ENCODE measurements at places on chromosomes 12 and 14.
A peak's percentile ranks its signal among the peaks of the same experiment; 100 is the strongest.

GRCh38 chr12:1643905-1644533 lies 15.0 kb downstream of the WNT5B start:
- no peak for DNase-seq

GRCh38 chr12:30888241-30888640 lies 38.3 kb upstream of the TSPAN11 start:
- no peak for DNase-seq

DNA sequence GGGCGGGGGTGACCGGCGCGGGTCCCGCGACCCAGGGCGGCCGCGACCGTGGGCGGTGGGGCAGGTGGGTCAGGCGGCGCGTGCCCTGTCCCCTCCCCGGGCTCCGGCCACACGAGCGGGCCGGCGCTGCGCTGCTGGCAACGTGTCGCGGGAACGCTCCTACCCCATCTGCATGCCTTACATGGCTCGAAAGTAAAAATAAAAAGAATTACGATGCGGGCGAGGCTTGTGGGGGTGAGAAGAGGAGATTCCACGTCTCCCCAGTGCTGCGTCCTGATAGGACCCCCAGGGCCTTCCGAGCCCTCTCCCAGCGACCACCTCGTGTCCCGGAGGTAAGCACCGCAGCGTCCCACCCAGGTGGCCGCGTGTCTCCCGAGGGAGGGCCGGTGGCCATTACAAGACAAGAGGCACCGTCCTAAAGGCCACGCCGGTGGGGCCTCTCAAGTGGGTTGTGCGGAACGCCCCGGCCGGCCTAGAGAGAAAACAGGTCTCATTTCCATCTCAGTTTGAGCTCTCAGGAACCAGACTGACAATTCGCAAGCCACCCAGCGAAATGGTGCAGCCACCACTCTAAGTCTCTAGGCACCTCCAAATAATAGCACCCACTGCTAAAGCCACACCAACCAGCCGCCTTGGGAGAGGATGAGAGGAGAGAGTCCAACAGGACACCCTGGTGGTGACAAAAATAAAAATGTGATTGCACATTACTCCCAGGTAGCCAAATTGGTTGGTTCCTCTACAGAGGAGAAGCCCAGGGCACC lies 612 bp upstream of the FOXN3 start:
- DNase-seq: peak; percentile 60

- no peak for DNase-seq
Observed at GRCh38 chr12:51631591-51631990, 40.6 kb downstream of the SCN8A start.

GRCh38 chr12:91224401-91224800 lies 41.8 kb upstream of the DCN start:
- no peak for DNase-seq

- DNase-seq: no peak
Observed at GRCh38 chr14:88476214-88476774, 78.5 kb downstream of the PTPN21 start.

- peak; percentile 92 for DNase-seq
Observed at GRCh38 chr14:63896278-63896720, 43.5 kb downstream of the SYNE2 start.

GRCh38 chr14:101101456-101102056 lies 198.0 kb upstream of the RTL1 start:
- DNase-seq: no peak

GRCh38 chr12:106999446-106999845 lies 12.5 kb upstream of the MTERF2 start:
- DNase-seq: no peak

GRCh38 chr12:116978791-116979508 lies 68.2 kb downstream of the FBXW8 start:
- DNase-seq: peak; percentile 36

GRCh38 chr14:91415794-91416743 lies 1.6 kb downstream of the CCDC88C start:
- peak; percentile 52 for DNase-seq

GRCh38 chr14:71320734-71321573 lies 413.7 kb downstream of the PCNX1 start:
- DNase-seq: peak; percentile 89

GRCh38 chr14:50399251-50400032 lies 2.8 kb upstream of the CDKL1 start:
- peak; percentile 49 for DNase-seq

- peak; percentile 52 for DNase-seq
Observed at GRCh38 chr12:123062681-123063486, 82.4 kb downstream of the ARL6IP4 start.

GRCh38 chr12:110279566-110280375 lies 1.3 kb upstream of the ATP2A2 start:
- DNase-seq: no peak

DNA sequence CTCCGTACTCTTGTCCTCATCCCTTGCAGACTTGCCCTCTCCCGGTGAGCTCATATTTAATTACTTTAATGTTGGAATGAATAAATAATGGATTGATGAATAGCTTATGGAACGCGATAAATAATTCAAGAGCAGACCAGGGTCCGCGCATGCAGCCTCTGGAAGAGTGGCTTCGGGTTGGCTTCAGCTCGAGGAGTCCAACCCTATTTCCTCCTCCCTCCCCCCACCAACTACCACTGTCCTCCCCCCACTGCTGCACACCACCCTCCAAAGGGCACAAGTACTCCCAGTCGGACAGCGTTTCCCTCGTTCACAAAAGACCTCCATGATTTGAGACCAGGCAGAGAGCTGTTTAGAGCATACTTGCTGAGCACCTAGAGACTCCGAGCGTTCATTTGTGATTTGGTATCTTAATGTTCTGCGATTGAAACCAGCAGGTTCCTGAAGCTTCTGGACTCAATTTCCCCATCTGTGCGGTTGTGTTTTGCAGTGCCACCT lies 647 bp upstream of the SIX1 start:
- peak; percentile 23 for DNase-seq

DNA sequence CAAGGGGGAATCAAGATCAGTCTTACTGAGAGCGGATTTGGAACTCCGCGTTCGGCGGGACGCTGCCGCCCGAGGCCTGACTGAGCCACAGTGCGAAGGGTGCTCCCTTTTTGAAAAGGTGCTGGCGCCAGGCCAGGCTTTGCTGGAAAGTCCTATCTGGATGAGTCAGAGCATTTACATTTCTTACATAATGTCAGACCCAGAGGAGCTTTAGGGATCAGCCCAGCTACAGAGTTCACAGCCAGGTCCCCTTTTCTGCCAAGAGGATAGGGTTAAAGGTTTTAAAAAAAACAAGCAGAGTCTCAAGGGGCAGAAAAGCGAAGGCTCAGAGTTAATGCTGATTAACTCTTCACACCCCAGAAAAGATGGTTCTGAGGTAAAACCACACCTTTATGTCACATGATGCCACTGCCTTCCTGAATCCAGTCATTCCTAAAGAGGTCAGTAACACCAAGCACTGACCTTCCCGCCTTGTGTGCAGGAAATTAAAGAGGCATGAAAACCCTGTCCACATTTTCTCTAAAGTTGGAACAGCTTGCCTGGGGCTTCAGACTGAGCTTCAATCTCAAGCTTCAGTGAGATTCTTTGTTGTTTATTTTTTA lies 11.7 kb upstream of the FBXL14 start:
- peak; percentile 96 for DNase-seq

- DNase-seq: no peak
Observed at GRCh38 chr12:59708064-59708463, 112.2 kb downstream of the SLC16A7 start.

DNA sequence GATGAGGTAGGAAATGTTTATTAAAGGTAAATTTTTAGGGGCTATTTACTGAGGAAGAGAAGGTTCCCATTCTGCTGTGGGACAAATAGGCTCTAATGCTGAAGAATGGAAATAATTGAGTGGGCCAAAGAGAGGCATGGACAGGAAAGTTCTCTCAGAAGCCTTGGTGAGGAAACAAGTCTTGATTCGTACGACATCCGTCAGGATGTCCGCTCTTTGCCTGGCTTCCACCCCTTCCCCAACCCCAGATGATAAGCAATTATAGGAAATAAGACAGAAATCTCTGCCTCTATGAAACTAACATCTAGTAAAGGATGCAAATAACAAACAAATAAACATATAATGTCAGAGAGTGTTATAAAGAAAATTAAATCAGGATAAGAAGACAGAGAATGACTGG lies 91.7 kb upstream of the BCAT1 start:
- DNase-seq: no peak
